ENCODE measurements at places on chromosomes 1 and 21.
A peak's percentile ranks its signal among the peaks of the same experiment; 100 is the strongest.

- DNase-seq: no peak
These were observed 40.4 kb upstream of the SYNC start for GRCh38 chr1:32742956-32743355.

DNA sequence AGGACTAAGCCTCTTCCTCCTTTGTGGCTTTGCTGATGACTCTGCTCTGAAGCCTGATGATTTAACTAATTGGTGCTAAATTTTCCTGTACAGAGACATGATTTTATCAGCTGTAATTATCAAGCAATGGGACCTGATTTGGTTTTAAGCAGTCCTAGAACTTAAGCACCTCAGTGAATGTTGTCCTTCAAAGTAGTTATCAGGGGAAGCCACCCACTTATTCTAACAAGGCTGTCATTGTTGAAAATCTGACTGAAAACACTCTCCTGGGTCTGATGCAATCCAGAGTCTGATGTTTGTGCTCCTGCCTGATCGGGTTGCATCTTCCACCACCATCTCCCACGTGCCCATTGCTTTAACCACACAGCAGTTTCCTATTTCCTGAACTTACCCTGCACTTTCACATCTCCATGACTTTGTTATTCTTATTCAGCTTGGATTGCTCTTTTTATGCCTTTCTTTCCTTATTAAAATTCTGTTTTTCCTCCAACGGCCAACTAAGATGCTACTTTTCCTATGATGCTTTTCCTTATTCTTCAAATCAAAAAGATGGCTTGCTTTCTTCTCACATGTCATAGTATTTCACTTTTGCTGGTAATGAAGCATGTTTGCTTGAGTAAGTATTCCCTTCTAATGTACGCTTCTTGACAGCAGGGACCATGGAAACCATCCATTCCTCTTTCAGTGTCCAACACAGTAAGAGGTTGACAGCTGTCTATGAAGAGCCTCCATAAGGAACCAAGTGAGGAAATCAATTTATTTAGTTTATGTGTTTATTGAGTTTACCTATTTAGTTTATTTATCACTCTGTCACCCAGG lies 55.0 kb downstream of the S1PR1 start:
- peak; percentile 50 for DNase-seq

GRCh38 chr1:204126386-204126785 lies 25.5 kb downstream of the ETNK2 start:
- DNase-seq: no peak

- no peak for DNase-seq
These were observed 11.1 kb downstream of the RNF19B start for GRCh38 chr1:32953495-32953894.

DNA sequence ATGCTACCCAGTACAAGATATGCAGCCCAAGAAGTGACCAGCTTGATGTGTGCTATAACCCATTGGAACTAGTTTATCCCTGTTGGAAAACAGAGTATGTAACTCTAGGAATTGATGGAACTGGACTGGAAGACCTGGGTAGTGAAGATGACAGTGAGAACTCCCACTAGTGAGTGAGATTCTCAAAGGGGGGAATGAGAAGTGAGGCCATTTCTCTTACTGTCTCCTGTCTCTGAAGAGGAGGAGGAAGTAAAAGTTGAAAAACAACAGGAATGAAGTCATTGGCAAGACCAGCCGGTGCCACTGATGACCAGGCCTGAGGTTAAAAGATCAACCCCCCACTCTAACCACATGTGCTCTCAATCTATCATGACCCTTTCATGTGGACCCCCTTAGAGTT lies 20.9 kb downstream of the PLA2G2F start:
- no peak for DNase-seq

- DNase-seq: no peak
These were observed 161.6 kb downstream of the LRRC40 start for GRCh38 chr1:70043804-70044203.

DNA sequence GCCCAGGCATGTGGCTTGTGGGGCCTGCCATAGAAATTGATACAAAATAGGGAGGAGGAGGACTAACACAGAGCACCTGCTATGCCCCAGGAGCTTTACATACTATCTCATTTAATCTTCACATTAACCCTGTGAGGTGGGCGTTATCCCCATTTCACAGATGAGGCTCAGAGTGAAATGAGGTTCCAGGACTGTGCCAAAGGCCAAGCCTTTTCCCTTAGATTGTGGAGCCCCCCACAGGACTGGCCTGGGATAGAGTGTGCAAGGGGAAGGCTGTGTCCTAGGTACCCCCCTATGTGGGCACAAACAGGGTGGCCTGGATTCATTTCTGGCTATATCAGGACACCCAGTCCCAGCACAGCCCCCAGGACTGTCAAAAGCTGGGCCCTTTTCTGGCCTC lies 2.2 kb upstream of the DDOST start:
- DNase-seq: no peak

DNA sequence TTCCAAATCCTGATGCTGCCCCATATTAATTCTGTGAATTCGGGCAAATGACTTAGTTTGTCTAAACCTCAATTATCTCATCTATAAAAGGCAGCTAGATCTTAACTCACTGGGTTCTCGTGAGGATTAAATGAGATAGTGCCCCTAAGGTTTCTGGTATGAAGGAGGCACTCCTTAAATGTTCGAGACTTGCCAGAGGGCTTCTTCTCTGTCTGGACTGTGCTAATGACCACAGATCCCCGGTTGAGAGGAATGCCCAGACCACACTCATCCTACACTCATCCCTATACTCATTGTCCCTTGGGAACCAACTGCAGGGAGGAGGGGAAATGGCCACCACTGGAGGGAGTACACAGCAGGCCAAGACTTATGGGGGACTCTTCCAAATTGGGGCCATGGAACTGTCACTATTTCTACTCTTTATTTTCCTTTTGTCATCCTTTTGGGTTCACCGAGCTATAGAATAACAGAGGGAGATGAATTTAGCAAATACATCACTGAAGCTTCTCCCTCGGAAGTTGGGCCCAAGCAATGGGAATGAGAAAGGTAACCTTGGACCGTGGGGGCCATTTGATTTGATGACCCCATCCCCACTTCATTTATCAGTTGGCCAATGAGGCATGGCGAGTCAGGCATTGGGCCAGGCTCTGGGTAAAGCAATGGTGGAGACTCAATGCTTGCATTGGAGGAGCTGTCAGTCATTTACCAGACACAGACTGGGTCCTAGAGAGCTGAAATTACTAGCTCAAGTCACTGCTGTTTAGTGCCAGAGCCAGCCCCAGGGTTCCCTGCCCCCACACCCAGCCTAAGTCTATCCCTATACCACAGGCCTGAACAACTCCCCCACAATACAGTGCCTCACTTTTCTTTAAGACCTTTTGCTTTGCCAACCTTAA lies 5.1 kb downstream of the ATF3 start:
- no peak for DNase-seq
